ENCODE measurements at places on chromosomes 16 and 17. TPM values are rescaled to one million over a fixed set of nuclear protein-coding genes. Genes with fewer than 3 reads are reported as not detected.

- DNase-seq: no peak
Observed at GRCh38 chr17:33038740-33039139, 47.1 kb downstream of the SPACA3 start.

Gene FGF11
- 10.8 TPM for total RNA-seq

DNA sequence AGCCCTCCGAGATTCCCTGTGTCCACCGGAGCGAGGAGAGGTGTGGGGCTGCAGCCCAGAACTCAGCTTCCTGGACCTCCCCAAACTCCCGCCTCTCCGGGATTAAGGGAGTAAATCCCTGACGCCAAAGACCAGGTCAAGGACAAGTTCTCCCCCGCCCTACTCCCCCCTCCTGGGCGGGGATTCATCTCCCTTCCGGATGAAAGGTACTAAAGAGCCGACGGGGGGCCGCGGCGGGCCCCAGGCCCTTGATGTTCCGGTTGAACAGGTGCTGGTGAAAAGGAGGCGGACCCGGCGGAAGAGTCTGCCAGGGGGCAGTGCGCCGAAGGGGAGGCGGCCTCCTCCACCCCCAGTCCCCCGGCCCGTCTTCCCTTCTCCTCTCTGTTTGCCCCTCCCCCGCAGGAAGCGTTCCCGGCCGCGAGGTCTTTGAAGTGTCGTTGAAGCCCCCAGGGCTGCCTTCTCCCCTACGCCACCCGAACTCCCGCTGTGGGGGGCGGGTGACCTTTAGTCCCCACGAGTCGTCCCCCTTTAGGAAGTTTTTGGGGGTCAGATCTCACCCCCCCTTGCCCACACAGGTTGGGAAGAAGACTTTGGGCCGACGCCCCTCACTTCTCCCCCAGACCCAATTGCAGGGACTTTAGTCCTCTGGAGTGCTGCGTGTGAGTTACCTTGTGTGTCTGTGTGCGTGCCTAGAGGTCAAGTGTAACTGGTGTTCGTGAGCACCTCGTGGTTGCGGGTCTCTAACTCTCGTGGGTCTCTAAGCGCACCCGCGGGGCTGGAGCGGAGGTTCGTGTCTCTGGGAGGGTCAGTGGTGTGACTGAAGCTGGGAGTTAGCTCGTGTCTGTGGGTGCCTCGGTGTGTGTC is 1.1 kb upstream of the MLLT6 start:
- no peak for DNase-seq

Gene HAGHL
- total RNA-seq: 5.2 TPM

DNA sequence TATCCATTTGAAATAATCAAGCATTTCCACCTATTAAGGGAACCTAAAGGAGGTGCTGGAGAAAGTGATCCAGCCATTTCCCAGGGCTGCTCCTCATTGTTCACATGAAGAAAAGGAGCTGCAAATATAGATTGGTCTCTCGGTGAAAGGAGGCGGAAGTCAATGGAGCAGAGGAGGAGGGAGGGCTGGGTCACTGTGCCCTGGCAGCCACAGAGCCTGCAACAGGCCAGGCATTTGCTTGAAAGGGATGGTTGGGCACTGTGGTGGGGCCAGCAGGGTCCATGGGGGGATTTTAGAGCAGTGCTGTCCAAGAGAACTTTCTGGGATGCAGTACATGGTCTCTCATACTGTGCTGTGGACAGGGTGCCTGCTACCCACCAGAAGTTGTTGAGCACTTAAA is 173.2 kb downstream of the CYLD start:
- DNase-seq: no peak

GRCh38 chr17:16052486-16052885 is 52.9 kb downstream of the TTC19 start:
- no peak for DNase-seq

- no peak for DNase-seq
Observed at GRCh38 chr16:24815021-24815420, 30.7 kb upstream of the SLC5A11 start.

Gene NPIPA8
- not detected for total RNA-seq

GRCh38 chr16:48432136-48432535 is 46.9 kb upstream of the SIAH1 start:
- no peak for DNase-seq

Gene NAGS
- 4.9 TPM for total RNA-seq
